ENCODE measurements at places on chromosomes 3 and 15. TPM values are rescaled to one million over a fixed set of nuclear protein-coding genes. Genes with fewer than 3 reads are reported as not detected.

DNA sequence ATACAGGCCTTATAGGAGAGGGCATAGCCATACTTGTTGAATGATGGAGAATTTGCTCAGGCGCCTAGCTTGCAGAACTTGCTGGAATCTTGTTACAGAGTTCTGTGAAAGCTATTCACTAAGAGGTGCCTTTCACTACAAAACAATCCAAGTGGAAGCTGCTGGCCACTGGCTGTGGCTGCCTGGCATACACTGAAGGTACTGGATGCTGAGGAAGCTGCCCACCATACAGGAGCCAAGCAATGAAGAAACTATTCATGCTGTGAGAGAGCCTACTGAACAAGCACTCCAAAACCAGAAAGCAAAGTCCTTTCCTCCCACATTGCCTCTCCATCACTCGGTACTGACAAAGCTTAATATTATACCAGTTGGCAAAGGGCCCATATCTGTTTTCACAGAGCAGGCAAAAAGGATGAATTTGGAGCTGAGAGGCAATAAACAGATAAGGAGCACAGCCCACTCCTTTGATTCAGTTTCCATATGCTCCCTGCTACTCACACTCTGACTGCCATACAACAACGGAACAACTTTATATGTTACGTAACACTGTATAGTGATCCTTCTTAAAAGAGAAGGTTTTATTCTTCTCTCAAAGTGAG, 192.6 kb upstream of the ALCAM start:
- DNase-seq: no peak

- no peak for DNase-seq
These were observed 450.5 kb upstream of the PDZRN3 start for GRCh38 chr3:74075241-74075640.

DNA sequence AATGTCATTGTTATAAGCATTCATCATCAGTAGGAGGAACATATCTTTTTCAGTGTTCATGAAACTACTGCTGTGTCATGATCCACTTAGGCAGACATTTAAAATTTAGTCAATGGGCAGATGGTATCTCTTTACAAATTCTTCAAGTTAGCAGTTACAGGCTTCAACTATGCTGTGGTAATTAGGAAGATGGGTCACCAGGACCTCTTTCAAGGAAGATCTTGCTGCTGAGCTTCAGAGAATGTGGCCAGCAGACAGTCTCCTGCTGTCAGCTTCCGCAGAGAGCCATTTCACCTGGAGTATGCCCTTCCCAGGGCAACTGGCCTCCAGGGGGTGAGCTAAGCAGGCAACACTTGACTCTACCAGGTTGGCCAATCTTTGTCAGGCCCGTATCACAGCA, 19.4 kb downstream of the IFT57 start:
- DNase-seq: no peak

The CDV3 gene
- polyA plus RNA-seq: 163 TPM

The FAM240A gene
- not detected for polyA plus RNA-seq

The CCR1 gene
- 0.61 TPM for polyA plus RNA-seq
